ENCODE measurements at places on chromosomes 3 and 15.

- no peak for DNase-seq
Measured at GRCh38 chr3:166205158-166205557, 367.9 kb upstream of the BCHE start.

GRCh38 chr3:193873426-193874201, 262.3 kb upstream of the HES1 start:
- DNase-seq = no peak

DNA sequence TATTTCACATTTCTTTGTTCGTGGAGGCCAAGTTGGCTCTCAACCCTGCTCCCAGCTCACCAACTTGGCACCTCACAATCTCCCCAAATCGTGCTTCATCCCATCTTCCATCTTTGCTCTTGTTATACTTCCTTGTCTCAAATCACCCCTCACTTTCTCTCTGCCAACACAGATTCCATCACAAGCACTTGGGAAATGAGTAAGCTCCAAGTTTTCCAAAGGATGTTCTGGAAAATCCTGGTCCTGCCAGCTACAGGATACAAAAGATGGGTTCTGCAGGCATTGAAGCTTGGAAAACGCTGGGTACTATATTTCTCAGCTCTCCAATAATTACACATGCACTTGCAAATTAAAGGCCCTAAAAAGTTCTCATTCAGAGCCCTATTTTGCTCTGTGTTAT, 4.1 kb upstream of the TM4SF4 start:
- DNase-seq = no peak

DNA sequence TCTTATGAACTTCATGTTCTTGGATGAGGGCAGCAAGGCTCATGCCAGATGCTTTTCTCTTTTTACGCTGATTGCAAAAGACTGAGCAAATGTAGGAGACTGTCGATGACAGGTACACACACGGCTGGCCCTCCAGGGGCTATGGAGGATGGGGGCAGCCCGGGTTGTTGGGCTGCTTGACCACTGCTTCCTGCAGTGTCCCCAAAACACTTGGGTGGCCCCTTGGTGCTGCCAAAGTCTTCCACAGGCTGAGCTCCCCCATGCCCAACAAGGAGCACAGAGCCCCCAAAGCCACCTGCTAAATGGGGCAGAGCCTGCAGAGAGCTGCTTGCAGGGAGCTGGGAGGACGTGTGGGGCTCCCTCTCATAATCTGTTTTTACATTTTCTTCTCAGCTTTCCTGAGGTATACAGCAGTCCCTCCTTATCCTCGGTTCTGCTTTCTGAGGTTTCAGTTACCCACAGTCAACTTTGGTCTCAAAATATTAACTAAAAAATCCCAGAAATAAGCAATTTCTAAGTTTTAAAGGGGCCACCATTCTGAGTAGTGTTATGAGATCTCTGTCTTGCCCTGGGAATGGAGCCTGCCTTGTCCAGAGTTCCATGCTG, 7.3 kb downstream of the PRR23E start:
- no peak for DNase-seq

GRCh38 chr15:52556524-52557273, 12.1 kb downstream of the ARPP19 start:
- no peak for DNase-seq

DNA sequence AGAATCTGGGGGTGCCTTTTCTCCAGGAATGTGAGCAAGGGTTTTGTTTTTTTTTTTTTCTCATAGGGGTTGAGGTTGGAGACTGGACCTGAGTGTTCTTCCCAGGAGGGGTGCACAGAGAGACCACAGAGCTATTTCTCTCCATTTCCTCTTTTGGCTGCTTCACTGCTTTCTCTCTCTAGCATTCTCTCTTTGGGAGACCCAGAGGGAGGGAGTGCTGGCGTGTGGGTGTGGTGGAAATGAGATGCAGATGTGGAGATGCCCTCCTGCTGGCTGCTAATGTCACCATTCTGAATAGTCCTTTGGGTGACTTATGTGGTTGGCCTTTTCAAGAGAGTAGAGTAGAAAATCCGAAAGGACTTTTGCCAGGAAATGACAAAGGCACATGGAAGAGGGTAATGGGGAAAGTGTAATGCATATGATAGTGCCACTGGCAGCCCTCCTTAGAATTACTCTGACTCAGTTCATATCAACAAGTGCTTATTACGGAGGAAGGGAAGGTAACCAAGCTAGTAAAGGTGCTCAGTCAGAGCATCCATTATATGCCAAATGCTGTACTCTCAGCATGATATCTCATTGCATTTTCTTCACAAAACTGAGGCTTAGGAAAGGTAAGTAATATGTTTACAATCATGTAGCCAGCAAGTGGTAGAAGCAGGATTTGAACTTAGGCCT, 1.9 kb downstream of the SYN2 start:
- no peak for DNase-seq

- DNase-seq = no peak
Measured at GRCh38 chr3:159848348-159849118, 140.1 kb upstream of the IL12A start.

DNA sequence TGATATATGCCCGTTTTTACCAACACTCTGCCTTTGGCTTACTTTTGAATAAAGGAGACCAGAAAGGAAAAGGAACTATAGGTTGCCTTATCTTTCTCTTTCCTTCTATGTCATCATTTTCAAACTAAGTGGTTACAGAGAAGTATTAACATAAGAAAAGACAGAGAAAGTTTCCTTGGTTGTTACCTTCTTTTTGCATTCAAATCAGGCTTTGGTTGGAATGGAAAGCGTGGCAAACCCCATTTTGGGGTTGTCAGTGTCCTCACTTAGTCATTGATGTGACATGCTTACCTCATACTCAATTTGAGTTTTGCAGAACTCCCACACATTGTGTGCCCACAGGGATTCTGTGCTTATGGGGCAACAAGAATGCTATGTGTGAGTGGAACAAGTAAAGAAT, 3.7 kb upstream of the THRB start:
- no peak for DNase-seq

DNA sequence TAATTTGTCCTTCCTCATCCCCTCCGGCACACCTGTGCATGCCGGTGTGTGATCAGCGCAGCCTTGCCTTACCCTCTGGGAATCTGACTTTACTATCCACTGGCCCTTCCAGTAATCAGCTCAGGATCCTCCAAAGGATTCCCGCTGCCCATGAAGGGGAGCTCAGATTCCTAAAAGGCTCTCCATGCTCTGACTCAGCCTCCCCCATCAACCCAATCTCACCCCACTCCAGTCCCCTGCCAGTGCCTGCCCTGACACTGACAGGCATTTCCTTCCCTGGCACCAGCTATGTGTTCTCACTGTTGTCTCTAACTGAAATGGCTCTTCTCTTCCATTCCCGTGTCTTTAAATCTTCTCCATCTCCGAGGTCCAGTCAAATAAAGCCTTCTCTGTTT, 7.3 kb upstream of the BCL2A1 start:
- DNase-seq = no peak

DNA sequence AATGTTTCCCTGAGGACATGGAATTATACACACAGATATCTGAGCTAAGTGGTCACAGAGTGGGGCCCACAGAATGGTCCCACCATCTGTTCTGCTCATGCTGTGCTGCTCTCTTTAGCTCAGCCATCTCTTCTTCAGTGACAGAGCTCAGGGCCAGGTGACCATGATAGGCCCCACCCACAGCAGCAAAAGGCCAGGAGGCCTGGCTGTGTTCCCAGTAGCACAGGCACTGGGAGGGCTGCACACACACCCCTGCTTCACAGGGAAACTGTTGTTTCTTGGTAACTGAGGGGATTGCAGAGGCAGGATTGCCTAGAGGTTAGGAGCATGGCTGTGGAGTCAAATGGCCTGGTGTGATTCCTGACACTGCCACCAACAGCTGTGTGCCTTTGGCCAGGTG, 4.8 kb upstream of the FBXW12 start:
- DNase-seq = no peak

- DNase-seq = no peak
Measured at GRCh38 chr3:171904829-171905228, 61.7 kb downstream of the TMEM212 start.

DNA sequence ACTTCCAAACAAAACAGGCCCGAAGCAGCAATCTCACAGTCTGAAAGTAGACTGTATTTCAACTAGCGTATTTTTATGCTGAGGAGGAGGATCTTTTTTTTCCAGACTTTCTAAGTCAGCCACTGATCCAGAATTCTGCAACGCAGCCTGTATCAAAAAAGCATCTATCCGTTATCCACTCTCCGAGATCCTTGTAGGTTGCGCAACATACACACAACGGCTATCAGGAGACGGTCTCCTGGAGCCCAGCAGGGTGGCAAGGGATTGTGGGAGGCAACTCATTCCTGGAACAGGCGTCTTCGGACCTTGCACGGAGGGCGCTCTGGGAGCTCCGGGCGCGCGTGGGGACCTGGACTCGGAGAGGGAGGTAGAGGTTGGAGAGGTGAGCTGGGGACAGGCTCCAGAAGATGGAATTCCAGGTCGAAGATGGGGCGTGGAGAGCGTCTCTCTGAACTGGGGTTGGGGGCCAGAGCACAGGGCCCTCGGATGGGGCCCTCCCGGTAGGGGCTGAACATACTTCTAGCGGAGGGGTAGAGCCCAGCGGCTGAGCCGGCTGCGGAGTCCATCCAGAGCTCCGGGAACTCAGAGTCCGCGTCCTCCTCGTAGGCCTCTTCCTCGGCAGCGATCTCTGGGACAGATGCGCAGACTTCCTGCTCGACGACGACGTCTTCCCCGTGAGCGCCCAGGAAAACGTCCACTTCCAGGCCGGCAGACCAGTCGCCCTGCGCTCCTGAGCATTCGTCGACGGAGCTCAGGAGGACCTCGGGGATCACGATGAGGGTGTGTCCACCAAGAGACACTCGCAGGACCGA, 932 bp downstream of the PRR23C start:
- no peak for DNase-seq

GRCh38 chr15:83764201-83764838, 110.4 kb downstream of the ADAMTSL3 start:
- no peak for DNase-seq

GRCh38 chr3:53845103-53845880, 927 bp downstream of the CHDH start:
- DNase-seq = no peak

DNA sequence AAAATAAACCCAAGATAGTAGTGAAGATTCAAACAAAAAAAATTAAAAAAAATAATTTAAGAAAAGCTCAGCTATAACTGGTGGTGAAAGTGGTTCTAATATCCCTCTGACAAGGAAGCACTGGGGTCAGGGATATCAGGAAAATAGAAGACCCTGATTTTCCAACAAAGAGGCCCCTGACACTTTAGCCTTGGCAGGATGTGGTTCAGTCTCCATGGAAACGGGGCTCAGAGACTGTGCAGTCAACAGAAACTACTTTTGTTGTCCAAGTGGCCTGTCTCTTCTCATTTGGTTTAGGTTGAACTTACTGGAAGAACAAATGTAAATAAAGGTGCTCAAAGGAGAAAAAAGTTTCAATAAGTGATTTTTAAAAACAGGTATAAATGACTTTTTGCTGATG, 27.2 kb downstream of the INTS14 start:
- DNase-seq = no peak

DNA sequence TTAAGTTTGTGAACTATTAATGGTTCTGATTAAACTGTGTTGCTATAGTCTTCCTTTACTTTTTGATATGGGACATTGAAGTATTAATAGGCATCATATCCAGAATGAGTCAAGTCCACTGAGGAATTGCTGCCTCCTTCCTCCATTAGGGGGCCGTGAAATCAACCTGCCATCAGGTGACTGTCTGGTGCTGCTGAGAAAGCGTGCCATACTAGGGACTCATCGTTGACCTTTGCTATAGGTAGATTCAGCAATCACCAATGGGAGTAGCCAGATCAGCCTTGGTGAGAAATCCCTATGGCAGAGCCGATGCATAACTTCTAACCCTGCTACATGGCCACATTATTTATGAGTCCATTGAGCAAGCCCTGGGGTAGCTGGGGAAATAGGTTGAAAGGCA, 30.1 kb upstream of the SLC28A2 start:
- DNase-seq = no peak

GRCh38 chr3:177905173-177906125, 630.8 kb upstream of the KCNMB2 start:
- peak; percentile 82 for DNase-seq

DNA sequence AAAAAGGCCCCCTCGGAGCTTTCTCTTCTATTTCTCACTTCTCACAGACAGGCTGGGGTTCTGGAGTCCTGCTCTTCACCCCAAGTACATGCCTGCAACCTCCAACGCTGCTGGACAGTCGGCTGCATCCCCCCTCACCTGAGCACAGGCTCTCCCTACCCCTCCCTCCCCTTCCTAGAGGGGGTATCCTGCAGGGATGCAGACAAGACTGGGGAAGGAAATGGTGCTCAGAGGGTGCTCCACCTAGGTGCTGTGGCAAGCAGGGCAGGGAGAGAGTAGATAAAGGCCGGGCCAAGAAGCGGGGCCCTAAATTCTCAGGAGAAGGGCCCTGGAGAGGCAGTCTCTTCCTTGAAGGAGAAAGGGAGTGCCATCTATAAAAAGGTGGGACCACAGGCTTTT, 7.0 kb upstream of the STRA6 start:
- no peak for DNase-seq

DNA sequence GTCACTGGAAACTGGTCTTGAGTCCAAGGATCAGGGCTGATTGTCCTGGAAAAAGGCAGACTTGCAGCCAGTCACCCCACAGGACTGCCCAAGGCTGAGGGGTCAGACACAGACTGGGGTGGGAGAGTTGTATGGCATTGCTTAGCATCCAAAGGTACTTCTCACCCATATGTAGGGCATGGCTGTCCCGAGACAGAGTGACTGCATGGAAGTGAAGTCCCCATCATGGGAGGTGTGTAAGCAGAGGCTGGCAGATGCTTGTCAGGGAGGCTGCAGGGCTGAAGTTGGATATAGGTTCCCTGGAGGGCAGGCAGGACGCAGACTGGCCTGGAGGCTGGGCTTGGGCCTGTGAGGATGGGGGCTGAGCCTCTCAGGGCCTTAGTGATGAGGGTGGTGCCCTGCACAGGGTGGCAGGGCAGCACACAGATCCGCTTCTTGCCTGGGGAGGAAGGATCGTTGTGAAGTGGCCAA, 31.1 kb downstream of the PSTPIP1 start:
- DNase-seq = no peak

DNA sequence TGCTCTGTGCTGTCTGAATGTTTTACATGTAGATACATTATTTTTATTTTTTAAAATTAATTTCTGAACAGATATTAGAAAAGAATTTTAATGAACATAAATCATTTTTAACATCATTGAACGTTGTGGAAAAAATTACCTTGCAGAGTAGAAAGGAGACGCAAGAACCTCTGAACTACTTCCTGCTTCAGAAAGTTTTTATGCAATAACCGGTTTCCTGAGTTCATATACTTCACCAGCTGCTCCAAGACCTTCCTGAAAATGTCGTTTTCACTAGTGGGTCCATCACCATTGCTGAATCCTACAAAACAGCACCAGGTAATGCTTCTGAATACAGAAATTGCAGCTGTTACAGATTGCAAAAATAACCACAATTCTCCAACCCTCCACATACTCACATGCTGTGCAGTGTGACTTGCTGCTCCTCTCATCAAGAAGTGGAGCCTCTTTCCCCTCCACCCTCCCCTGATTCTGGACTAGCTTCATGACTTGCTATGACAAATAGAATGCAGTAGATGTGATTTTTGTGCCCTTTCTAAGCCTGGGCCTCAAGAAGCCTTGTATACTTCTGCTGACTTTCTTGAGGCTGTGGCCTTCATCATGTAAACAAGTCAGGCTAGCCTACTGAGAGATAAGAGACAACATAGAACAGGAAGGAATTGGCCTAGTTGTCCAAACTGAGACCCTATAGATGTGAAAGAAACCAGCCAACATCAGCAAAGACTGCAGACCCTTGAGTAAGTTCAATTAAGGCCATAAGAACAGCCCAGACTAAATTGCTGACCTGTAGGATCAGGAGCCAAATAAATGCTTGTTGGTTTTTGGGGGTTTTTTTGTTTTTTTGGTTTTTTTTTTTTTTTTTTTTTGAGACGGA, 80.4 kb downstream of the TRANK1 start:
- no peak for DNase-seq
